Mesendoderm (in vitro differentiated cells): ENCODE measurements at places on chromosomes 7 and 10.

GRCh38 chr10:28256776-28257175 is 46.1 kb downstream of the MPP7 start:
- no peak overlapping the region for H3K27ac ChIP-seq
- no peak overlapping the region for H3K4me3 ChIP-seq
- H3K36me3 ChIP-seq: no peaks in the 10 kb centered on the region
- DNase-seq: no peak
- H3K4me1 ChIP-seq: peaks cover 2% of the 10 kb centered on the region

GRCh38 chr10:90644165-90644564 is 213.7 kb downstream of the HTR7 start:
- DNase-seq: no peak
- H3K4me1 ChIP-seq: no peaks in the 10 kb centered on the region
- no peaks in the 10 kb centered on the region for H3K27me3 ChIP-seq
- no peak overlapping the region for H3K4me3 ChIP-seq
- H3K36me3 ChIP-seq: no peaks in the 10 kb centered on the region
- H3K27ac ChIP-seq: no peak overlapping the region

GRCh38 chr7:80279760-80280159 is 145.1 kb downstream of the GNAI1 start:
- H3K36me3 ChIP-seq: no peaks in the 10 kb centered on the region
- no peak overlapping the region for H3K27ac ChIP-seq
- H3K4me1 ChIP-seq: no peaks in the 10 kb centered on the region
- H3K27me3 ChIP-seq: no peaks in the 10 kb centered on the region
- no peak for DNase-seq

DNA sequence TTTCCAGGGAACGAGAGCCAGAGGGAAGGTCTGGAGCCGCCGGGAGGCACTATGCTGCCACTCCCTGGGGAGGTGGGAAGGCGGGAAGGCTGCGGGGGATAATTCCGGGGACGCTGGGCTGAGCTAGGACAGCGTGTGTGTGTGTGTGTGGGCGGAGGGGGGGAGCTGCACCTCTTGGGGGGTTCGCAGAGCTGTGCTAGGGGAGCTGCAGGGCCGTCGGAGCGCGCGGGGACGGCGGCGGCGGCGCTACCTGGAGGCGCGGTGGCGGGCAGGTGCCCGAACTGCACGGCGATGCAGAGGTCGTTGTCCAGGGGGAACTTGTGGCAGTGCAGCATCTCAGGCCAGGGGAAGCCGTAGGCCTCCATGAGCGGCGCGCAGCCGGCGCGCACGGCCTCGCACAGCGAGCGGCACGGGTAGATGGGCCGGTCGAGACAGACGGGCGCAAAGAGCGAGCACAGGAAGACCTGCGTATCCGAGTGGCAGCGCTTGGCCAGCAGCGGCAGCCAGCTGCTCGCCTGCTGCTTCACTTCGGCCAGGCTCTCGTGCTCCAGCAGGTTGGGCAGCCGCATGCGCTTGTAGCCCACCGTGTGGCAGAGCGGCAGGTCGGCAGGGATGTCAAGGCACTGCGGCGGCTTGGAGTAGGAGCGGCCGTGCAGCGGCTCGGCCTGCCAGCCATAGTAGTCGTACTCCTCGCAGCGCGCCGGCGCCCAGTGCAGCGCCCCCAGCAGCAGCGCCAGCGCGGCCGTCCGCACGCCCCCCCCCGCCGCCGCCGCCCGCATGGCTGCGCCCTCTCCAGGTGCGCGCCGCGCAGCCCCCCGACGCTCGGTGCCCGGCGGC is 526 bp downstream of the SFRP5 start:
- H3K4me1 ChIP-seq: no peaks in the 10 kb centered on the region
- H3K4me3 ChIP-seq: peak overlapping the region; percentile 6
- no peak overlapping the region for H3K27ac ChIP-seq
- DNase-seq: peak; percentile 72
- no peaks in the 10 kb centered on the region for H3K36me3 ChIP-seq

DNA sequence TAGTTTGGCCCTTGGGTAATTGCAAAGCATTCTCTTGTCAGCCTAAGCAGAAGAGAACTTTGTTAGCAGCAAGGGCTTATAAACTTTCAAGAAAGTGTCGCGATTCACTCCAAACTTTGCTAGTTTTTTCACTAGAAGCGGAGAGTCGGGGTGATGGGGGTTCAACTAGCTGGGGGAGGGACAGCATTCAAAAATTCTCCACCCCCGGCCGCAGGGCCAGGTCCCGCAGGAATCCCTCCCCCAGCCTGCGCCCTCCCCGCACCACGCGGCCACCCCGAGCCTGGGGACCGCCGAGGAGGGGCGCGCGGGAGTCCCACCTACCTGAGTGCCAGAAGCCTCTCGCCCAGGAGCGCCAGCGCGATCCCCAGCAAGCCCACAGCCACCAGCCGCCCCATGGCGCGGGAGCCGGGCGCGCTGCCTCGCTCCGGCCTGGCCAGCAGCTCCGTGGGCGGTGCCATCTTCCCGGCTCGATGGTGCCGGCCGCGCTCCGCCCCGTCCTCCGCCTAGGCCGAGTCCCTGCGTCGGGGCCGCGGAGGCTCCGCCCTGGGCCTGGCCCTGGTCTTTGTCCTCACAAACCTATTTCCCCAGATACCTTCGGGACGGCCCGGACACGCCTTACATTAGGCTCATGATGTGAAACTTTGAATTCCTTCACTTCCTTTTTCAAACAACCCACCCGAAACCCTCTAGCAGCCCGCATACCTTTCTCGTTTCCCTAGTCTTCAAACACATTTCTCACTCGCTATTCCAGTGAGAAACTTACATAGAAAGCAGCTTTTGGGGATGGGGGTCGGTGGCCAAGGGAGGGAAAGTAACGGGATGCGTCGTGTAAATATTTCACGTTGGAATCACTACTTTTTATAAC is at the start of gene PON2:
TSS of gene PON2 (minus strand) at position 472 of the 865 bp plus-strand sequence. CDS start at position 395, 77 bp downstream.
- peak within 1 kb of the TSS; percentile 65 for H3K4me3 ChIP-seq
- H3K27ac ChIP-seq: peak within 1 kb of the TSS; percentile 75
- H3K4me1 ChIP-seq: no peaks in the 10 kb centered on the region
- no peaks in the 10 kb centered on the region for H3K36me3 ChIP-seq
- H3K27me3 ChIP-seq: no peaks in the 10 kb centered on the region

- no peak for DNase-seq
- H3K4me1 ChIP-seq: peaks cover 6% of the 10 kb centered on the region
- no peak overlapping the region for H3K27ac ChIP-seq
- H3K4me3 ChIP-seq: no peak overlapping the region
- no peaks in the 10 kb centered on the region for H3K36me3 ChIP-seq
Observed at GRCh38 chr7:70579397-70580097, 552.4 kb upstream of the GALNT17 start.

GRCh38 chr7:128103498-128104107 is 72.4 kb upstream of the LRRC4 start:
- no peaks in the 10 kb centered on the region for H3K4me1 ChIP-seq
- no peak for DNase-seq
- H3K27me3 ChIP-seq: no peaks in the 10 kb centered on the region
- H3K4me3 ChIP-seq: no peak overlapping the region
- no peaks in the 10 kb centered on the region for H3K36me3 ChIP-seq
- no peak overlapping the region for H3K27ac ChIP-seq

GRCh38 chr7:157437519-157438061 is 100.8 kb downstream of the DNAJB6 start:
- no peak overlapping the region for H3K27ac ChIP-seq
- no peaks in the 10 kb centered on the region for H3K27me3 ChIP-seq
- DNase-seq: no peak
- no peaks in the 10 kb centered on the region for H3K4me1 ChIP-seq
- no peaks in the 10 kb centered on the region for H3K36me3 ChIP-seq
